Activated CD4-positive, alpha-beta T cell treated with anti-CD3 and anti-CD28 coated beads, Interleukin-2, Interleukin-4, amounts not matched to agents 100 ng/mL and 50 ng/mL, durations not matched to agents 16 hours and 8 hours (primary cell): ENCODE measurements at places on chromosomes 3 and 15.

- DNase-seq = no peak
Observed at GRCh38 chr3:61780016-61780415, 218.6 kb downstream of the PTPRG start.

GRCh38 chr15:62088353-62088693, 21.5 kb downstream of the C2CD4A start:
- no peak for DNase-seq

DNA sequence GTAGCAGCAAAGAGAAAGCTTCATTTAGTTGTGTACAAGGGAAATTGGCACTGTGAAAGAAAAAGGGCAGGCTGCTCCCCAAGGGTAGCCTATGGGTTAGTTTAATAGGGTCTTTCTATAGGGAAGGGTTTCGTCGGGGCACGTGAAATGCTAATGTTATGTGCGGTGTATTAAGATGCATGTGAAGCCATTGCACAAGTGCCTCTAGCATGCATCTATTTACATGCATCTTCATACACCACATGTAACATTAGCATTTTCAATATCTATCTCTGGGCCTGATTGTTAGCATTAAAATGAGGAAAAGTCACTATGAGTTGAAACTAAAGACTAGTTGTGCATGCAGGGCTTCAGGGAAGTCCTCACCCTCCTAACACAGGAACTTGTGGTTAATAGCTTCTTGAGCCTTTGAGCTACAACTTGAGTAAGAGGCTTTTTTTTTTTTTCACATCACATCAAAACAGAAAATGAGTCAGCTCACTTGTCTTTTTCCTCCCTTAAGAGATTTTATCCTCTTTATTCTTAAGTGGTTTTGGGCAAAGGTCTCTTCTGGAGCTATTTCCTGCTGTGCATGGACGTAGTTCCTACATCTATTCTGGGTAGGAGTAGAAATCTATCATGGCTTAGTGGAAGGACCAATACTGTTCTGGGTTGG, 613.4 kb downstream of the ZPLD1 start:
- peak; percentile 2 for DNase-seq

GRCh38 chr15:74176262-74177214, 3.0 kb downstream of the ISLR start:
- no peak for DNase-seq

DNA sequence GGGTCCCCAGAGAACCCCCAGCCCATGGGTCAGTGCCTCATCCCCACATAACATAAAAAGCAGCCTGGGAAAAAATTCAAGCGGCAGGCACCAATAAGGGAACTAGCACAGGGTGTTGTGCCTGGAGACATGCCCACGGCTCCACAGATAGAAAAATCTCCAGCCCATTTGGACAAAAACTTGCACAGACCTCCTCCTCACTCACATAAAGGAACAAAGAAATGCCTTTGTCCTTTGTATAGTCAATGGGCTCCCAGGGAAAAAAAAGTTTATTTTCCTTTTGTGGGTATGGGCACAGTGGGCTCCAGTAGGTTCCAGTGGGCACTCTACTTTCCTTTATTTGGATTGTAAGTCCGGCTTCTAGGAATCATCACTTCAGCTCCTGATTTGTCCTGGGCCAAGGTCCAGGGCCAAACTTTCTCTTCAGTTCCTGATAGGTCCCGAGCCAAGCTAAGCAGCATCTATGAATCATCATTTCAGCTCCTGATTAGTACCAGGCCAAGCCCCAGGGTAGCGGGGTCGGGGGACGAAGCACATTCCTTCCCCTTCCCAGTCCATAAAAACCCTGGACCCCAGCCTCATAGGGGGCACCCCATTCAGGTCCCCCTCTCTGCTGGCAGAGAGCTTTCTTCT, 1.6 kb upstream of the DNAH12 start:
- DNase-seq = no peak

GRCh38 chr3:149717391-149718056, 34.8 kb downstream of the COMMD2 start:
- peak; percentile 45 for DNase-seq

GRCh38 chr3:126848991-126849390, 133.9 kb upstream of the PLXNA1 start:
- DNase-seq = no peak

- DNase-seq = no peak
Observed at GRCh38 chr3:40877631-40878463, 321.5 kb upstream of the CTNNB1 start.

DNA sequence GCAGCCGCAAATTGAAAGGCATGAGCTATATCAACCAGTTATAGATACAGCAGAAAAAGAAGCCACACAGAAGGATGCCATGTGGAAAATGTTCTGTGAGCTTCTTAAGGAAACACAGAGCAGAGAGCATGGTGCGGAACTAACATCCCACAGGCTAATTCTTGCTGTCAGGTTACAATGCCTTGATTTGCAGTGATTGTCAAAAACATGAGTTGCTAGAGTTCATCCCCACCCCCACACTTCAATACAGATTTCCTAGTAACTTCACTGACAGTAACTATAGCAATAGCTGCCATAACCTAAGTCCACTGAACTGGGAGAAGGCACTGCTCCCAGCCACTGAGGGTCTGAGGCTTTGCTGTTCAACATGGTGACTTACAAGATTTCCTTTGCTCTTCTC, 821.6 kb downstream of the SQOR start:
- DNase-seq = no peak

DNA sequence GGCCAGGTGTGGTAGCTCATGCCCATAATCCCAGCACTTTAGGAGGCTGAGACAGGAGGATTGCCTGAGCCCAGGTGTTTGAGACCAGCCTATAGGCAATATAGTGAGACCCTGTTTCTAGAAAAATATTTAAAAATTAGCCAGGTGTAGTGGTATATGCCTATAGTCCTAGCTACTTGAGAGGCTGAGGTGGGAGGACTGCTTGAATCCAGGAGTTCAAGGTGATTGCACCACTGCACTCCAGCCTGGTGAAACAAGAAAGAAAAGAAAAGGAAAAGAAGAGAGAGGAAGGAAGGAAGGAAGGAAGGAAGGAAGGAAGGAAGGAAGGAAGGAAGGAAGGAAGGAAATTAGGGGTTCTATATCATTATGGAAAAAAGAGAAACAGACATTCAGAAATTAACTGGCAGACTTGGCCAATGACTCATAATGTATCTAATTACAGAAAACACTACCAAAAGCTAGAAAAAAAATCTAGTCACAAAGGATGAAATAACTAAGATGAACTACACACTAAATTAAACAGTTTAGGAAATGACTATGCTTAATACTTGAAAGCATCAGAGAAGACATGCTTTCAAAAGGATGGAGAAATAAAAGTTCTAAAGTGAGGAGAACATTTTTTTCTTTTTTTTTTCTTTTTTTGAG, 45.4 kb upstream of the TERB2 start:
- peak; percentile 50 for DNase-seq

GRCh38 chr3:101846709-101847108, 2.6 kb upstream of the NFKBIZ start:
- no peak for DNase-seq

DNA sequence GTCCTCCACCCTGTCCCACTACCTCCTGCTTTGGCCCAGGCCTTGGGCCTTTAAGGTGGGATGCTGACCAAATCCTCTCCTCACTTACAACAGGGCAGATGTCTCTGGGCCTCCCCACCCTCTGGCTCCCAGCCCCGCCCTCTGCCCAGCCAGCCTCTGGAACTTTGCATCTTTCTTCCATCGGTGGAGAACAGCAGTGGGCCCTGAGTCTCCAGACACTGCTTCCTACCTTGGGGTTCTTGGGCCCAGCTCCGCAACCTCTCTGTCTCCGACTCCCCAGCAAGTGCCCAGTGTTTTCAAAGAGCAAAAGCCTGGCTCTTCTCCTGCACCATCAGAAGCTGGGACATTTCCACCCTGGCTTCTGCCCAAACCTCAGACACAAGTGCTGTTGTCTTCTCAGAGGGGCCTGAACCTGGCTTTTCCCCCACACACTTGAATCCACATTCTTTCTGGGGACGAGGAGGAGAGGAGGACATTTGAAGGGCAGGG, 33.1 kb downstream of the MRAS start:
- DNase-seq = no peak

DNA sequence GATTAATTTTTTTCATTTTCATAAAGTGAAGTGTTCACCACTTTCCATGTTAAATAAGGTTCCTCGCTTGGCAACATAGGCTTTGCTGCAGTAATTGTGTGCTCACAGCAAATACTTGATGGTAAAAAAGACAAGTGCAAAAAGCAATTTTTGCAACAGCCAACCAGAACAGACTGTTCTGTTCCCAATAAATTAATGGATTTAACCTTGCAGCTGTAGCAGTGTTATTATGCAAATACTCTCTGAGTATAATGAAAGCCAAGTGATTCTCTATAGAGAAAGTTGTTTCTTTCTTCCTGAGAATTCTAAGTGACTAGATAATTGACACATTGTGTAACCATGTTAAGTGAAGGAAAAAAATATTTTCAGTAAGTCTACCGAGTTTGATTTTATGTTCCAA, 183.7 kb upstream of the NAALADL2 start:
- DNase-seq = no peak

DNA sequence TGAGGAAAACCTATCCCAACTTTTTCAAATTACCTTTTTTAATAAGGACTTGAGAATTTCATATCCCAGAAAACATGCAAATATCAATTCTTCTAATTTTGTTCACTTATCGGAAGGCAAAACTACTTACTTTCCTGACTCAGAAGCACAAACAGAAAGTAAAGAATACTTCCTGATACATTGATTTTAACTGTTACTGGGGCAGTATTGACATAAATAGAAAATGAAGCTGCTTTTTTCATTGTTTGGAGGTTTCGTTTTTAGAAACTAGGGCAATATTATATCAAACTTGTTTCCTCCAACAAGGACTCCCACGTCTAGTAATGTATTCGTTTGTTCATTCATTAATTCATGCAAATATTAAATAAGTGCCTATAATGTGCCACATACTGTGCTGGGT, 19.1 kb downstream of the PAQR9 start:
- DNase-seq = peak; percentile 29

GRCh38 chr3:51381333-51381705, 3.8 kb upstream of the MANF start:
- DNase-seq = no peak

DNA sequence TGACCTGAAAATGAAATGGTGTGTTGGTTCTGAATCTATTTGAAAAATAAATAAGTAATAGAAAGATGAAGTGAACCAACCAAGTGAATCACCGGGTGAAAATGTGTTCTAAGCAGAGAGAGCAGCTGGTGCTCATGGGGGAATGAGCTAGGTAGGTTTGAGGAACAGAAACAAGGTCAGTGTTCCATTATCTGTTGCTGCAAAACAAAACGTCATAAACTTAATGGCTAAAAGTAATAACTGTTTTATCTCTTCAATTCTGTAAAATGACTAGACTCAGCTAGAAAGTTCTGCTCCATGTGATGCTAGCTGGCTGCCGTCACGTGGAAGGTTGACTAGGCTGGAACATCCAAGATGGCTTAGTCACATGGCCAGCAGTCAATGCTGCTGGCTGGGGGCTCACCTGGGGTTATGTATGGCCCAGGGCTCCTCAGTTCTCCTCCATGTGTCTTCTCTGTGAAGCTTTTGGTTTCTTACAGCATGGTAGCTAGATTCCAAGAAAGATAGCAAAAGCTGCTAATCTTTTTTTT, 13.3 kb upstream of the SH3BP5 start:
- DNase-seq = no peak

DNA sequence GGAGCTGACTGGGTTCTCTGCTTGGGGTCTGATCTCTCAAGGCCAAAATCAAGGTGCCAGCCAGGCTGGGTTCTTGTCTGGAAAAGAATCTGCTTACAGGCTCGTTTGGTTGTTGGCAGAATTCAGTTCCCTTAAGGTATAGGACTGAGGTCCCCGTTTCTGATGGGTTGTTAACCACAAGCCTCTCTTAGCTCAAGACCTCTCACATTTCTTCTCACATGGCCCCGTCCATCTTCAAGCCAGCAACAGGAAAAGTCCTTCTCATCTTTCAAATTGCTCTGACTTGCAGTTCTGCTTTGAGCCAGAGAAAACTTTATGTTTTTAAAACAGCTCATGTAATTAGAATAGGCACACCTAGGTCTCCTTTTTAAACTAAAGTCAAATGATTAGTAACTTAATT, 20.4 kb downstream of the UACA start:
- DNase-seq = no peak

- no peak for DNase-seq
Observed at GRCh38 chr3:123349566-123350435, 99.1 kb downstream of the ADCY5 start.

GRCh38 chr3:171796625-171797264, 13.5 kb downstream of the PLD1 start:
- no peak for DNase-seq

DNA sequence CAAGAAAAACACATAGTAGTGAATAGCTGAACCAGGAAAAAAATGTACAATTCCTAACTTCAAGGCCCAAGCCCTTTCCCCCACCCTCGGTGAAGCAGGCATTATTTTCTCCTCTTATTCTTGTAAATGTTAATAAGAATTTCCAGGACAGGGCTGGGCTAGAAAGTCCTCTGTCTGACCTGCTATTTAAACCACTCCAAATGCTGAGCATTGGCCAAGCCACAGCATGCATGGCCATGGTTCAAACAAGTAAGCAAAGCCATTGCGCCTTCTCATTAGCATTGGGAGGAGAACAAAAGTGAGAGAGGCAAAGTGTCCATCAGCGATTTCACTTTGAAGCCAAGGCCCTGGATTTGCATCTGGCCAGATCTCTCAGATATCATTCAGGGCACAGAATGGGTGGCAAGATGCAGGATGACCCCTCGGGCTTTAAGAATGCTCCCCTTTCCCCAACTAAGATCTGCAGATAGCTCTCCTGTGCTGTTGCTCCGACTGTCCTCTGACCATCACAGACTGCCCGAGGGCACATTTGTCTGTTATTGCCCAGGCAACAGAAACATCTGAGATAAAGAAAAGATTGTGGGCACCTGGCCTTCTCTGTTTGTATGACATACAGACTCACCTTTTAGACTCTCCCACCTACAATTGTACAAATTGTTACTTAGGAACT, 46.3 kb downstream of the CEMIP start:
- DNase-seq = no peak

DNA sequence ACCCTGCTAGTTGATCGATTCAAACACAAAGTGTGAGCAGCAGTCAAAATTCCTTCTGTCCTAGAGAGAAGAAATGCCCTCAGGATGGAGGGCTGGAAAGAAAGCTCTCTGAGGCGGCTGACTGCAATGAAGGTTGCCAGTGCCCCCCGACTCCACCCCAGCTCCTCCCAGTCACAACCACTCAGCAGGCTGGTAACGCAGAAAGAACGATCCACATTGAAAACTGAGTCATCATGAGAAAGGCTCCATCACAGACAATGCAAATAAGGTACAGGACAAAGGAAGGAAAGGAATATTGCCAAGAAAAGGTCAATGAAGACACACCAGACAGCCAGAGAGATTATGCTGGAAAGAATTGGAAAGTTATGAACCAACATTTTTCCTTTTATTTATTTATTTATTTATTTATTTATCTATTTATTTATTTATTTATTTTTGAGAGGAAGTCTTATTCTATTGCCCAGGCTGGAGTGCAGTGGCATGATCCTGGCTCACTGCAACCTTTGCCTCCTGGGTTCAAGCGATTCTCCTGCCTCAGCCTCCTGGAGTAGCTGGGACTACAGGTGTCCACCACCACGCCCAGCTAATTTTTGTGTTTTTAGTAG, 17.4 kb upstream of the VGLL4 start:
- DNase-seq = no peak

- DNase-seq = peak; percentile 69
Observed at GRCh38 chr15:68352401-68353062, 75.0 kb downstream of the FEM1B start.
